Mucosa of descending colon (tissue), 3 donors: ENCODE measurements at places on chromosomes 5 and 9. TPM values are rescaled to one million over a fixed set of nuclear protein-coding genes. Genes with fewer than 3 reads are reported as not detected.

- DNase-seq, result no peak
Observed at GRCh38 chr5:122501089-122501435, 189.0 kb downstream of the SNCAIP start.

DNA sequence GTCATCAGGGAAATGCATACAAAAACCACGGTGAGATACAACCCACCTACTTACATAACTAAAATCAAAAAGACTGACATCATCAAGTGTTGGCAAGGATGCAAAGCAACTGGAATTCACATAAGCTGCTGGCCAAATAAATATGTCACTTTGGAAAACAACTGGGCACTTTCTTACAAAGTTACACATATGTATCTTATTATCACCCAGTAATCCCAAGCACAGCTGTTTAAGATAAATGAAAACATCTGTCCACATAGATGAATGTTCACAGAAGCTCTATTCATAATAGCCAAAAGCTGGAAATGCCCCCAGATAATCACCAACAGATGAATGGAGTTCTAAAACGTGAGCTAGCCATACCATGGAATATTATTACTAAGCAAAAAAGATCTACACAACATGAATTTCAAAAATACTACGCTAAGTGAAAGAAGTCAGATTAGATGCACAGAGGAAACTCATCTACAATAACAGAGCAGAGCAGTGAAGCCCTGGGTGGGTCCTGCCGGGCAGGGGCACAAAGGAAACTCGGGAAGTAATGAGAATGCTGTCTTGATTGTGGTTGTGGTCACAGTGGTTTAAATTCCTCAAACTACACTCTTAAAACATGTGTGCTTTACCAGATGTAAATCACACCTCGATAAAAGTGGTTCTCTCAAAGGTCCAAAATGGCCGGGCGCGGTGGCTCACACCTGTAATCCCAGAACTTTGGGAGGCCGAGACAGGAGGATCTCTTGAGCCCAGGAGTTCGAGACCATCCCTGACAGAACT is 8.5 kb downstream of the CAMSAP1 start:
- no peak for DNase-seq

Gene LRRC19
- total RNA-seq, result 45.1 TPM

- no peak for DNase-seq
Observed at GRCh38 chr5:83343299-83343698, 128.2 kb upstream of the VCAN start.

- no peak for DNase-seq
Observed at GRCh38 chr5:149969181-149969930, 8.8 kb downstream of the SLC26A2 start.

GRCh38 chr5:42605490-42605889 is 151.1 kb upstream of the CCDC152 start:
- no peak for DNase-seq

GRCh38 chr5:90135779-90136378 is 273.7 kb downstream of the CETN3 start:
- DNase-seq, result peak; percentile 69

GRCh38 chr5:6678385-6678784 is 34.8 kb upstream of the TENT4A start:
- no peak for DNase-seq

DNA sequence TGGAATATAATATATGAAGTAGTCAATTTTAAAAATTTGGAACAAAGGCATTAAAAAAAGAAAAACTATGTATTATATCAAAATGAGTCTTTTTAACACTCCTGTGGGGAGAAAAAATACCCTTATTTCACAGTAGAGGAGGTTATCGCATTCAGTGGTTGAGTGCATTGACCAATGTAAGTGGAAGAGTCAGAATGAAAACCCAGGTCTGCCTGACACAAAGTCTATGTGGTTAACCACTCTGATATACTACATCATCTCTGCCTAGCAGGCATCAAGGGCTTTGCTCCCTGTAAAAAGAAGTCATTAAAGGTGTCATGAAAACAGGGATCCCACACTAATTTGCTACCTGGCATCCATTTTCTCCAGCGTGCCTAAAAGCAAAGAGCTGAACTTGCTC is 417.2 kb upstream of the C9orf72 start:
- DNase-seq, result no peak

DNA sequence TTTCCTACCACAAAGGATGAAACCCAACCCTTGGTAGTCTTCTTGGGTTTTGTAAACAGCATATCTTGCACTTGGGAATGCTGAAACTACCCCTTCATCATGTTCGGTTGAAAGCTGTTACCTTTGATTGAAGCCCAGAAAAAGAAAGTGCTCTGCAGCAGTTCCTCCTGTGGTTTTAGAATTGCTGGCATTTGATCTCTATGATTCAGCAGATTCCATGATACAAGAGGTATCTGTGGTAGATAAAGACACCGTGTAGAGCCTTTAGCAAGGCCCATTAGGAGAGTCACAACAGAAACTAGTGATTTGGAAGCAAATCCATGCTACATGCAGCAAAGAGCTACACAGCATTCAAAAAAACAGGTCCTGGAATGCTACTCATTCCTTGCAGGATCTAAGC is 557.0 kb downstream of the TLE1 start:
- DNase-seq, result no peak

Gene SOX30
- 0.22 TPM for total RNA-seq

- DNase-seq, result peak; percentile 72
Observed at GRCh38 chr5:132437604-132438266, 52.8 kb downstream of the IRF1 start.

- no peak for DNase-seq
Observed at GRCh38 chr9:121963528-121963995, 129.5 kb downstream of the TTLL11 start.

- DNase-seq, result no peak
Observed at GRCh38 chr9:88950341-88951154, 40.7 kb upstream of the S1PR3 start.

Gene CARD19
- 47.8 TPM for total RNA-seq

GRCh38 chr5:119439140-119439631 is 13.1 kb upstream of the HSD17B4 start:
- peak; percentile 79 for DNase-seq

GRCh38 chr5:135369952-135370351 is 29.1 kb downstream of the MACROH2A1 start:
- no peak for DNase-seq

Gene SV2C
- total RNA-seq, result 0.54 TPM

Gene DHX29
- total RNA-seq, result 18.3 TPM

- no peak for DNase-seq
Observed at GRCh38 chr9:69444021-69444420, 119.0 kb downstream of the ENTREP1 start.

GRCh38 chr5:60993875-60994571 is 49.0 kb downstream of the NDUFAF2 start:
- DNase-seq, result no peak

- no peak for DNase-seq
Observed at GRCh38 chr5:39274398-39275085, 55.2 kb upstream of the FYB1 start.

Gene TAF11L2
- not detected for total RNA-seq

DNA sequence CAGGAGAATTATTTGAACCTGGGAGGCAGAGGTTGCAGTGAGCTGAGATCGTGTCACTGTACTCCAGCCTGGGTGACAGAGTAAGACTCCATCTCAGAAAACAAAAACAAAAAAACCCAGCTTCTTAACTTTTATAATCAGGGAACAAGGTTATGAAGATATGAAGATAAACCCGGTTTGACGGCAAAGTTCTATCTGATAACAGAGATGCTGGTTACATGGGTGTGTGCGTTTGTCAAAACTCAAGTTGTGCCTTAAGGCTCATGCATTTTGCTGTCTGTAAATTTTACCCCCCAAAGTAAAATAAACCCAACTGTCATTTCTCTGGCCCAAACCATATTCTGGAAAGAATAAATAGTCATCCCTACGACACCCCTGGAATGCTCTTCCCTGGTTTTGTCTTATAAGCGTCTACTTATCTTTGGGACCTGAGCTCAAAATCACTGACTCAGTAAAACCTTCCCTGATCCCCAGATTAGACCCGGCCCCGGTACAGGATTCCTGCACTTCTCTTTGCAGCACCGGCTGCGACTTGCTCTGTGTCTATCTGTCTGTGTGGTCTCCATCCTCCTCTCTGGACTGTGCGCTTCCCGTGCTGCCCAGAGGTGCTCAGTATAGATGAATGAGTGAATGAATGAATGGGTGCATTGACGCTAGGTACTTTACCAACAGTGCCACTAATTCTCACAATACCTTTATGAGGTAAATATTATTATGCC is 172.2 kb downstream of the DAB2IP start:
- DNase-seq, result no peak

Gene BARX1
- not detected for total RNA-seq

Gene ACER2
- total RNA-seq, result 5.3 TPM

- DNase-seq, result no peak
Observed at GRCh38 chr5:75031366-75031765, 21.0 kb downstream of the GCNT4 start.

- DNase-seq, result peak; percentile 40
Observed at GRCh38 chr5:133460172-133460758, 152.1 kb downstream of the FSTL4 start.

DNA sequence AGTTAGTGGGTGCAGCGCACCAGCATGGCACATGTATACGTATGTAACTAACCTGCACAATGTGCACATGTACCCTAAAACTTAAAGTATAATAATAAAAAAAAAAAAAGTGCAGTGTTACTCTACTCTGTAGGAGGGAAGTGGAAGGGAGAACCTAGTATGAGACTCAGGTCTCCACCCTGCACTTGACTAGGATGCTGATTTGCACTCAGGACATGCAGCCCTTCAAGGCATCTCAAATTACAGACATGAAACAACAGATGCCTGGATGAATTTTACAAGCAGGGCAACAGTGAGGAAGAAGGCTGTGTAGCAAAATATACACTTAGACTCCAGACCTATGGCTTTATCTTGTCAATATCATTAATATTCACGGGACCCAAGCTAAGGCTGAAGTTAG is 16.5 kb downstream of the TRIM32 start:
- no peak for DNase-seq

DNA sequence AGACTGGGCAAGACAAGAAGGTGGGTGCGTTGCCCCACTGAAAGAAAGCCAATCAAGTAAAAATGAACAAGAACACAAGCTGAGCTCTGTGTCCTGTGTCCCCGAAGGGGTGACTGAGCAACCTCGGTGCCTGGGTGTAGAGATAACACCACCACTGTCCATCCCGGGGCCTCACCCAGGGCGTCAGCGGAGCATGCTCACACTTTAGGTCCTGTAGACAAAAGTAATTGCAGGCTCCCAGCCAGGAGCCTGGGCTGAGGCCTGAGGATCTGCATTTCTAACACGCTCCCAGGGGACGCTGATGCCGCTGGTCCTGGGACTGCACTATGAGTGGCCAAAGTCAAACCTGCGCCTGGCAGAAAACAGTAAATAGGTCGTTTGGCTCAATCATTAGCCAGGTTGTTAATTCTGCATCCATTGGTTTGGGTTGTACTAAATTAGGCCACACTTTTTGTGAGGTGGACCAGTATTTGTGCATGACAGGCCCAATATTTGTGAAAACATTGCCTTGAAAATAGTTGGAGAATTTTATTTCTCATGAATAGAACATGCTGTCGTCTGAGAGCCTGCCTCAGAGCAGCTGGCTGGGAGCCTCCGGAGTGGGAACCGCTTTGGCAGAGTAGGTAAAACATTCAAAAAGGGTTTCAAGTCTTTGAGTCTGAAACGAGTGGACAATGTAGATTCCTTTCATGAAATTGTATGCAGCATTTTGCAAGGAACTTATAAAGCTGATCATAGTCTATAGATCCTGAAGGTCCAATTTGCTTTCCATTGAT is 38.3 kb downstream of the ANKRD33B start:
- DNase-seq, result no peak

DNA sequence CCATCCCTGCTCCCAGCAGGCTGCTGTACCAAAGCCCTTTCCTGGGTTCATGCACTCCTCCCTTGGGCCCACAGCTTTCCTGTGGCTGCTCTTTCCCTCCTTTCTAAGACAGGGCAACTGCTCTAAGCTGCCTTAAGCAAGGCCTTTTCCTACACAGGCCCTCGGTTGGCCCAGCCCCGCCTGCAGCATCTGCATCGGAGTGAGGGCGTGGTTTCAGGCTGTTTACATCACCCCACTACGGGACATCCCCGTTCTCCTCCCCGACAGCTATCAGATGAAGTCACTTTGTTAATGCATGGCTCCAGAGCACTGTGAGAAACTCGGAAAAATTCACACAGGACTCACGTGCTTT is 3.4 kb downstream of the DPH7 start:
- no peak for DNase-seq

DNA sequence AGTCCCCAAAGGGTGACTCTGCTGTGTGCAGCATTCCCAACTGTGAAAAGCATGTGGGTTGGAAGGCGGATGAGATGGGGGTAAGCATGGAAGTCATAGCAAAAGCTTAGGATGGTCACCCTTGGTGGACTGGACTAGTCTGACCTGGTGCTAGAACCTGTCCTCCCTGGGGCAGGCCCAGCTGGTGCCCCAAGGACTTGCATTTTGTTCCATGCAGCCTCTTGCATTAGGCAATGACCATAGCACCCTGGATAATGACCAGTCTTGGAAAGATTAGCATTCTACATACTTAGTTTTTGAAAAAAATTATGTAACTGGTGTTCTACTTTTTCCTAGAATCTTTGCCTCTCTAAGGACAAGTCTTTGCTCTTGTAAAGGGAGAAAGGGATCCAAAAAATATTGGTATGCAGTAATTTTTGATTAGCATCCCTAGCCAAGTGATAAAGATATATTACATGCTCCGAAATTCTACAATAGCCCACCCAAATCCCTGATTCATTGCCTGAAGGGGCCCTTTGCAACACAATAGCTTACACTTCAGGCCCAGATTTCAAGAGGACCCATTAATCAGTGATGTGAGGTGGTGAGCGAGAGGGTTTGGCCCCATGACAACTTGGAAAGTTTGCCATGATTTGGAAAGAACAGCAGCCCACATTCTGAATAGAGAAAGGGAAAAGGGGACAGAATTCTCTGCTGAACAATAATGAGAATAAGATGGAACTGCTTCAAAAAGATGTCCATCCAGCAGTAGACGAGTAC is 93.3 kb upstream of the CD180 start:
- no peak for DNase-seq

DNA sequence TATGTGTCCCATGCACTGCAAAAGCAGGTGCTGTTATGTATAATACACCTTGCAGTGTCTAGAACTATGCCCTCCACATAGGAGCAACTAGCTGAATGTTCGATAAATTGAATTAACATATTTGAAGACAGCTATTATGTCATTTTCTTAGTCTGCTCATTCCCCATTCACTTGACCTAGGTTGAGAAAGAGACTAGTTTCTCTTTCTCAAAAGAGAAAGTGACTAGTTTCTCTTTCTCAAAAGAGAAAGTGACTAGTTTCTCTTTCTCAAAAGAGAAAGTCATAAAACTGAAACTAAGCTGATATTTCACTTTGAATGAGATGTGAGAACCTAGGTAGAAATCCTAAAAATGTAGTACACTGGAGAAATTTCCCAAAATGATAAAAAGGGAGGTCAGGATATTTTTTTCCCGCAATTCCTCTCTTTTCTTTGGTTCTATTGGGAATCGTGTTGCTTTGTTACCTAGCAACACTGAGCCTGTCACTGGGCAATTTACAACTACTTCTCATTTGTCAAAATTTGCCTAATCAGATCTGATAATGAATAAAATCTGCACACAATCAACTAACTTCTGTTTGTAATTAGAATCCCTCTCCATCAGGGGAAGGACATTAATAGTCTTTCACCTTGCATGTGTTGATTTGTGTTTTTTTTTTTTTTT is 132.0 kb upstream of the GRIA1 start:
- no peak for DNase-seq
